ENCODE measurements at places on chromosomes 12 and 14. TPM values are rescaled to one million over a fixed set of nuclear protein-coding genes. Genes with fewer than 3 reads are reported as not detected.

Gene GPR162
- total RNA-seq: not detected

Gene PKP2
- 107 TPM for total RNA-seq

Gene PLBD1
- total RNA-seq: 31.0 TPM

Gene FLRT2
- total RNA-seq: 3.4 TPM

Gene CLEC2D
- total RNA-seq: 23.3 TPM

All from transverse colon (tissue), 4 donors.